Activated T-cell treated with anti-CD3 and anti-CD28 coated beads, Interleukin-2, amount 50 U/mL, for 1 hour (primary cell): ENCODE measurements at places on chromosomes 1 and 21.

GRCh38 chr1:195754874-195755273, 853.4 kb downstream of the KCNT2 start:
- DNase-seq, result no peak

- no peak for DNase-seq
These were observed 15.7 kb upstream of the EDEM3 start for GRCh38 chr1:184770181-184770979.

DNA sequence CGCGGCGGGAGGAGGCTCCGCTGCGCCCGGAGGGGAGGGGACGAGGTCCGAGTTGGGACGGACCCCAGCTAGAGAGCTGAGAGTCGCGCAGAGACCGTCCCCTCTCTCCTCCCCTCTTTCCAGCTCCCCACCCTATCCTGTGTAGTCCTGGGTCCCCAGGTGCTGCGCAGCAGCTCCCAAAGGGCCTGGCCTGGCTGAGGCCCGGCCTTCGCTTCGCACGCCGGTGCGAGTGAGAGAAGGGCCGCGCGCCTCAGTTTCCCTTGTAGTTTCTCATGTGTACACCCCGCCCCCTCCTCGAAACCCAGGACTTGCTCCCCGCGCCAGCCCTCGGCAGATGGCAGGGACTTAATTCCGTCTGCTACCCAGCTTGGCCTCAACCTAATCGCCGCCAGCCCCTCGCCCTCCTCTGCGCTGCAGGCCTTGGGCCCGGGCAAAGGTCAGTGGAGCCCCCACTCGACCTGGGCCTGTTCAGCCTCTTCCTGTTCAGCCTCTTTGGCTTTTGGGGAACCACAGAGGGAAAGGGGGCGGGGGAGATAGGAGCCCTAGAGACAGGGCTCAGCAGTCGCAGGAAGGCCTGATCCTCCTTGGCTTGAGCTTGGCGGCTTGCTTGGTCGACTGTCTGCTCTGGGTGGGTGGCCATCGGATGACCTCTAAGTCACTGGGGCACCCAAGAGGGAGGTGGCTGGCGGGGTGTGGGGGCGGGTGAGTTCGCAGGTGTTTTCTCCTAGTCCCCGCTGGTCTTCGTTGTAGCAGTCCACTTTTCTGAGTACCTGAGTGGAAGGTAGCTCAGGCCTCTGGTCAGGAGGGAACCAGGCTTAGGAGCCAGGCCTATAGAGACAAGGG, 1.0 kb downstream of the ZNF687 start:
- DNase-seq, result no peak

DNA sequence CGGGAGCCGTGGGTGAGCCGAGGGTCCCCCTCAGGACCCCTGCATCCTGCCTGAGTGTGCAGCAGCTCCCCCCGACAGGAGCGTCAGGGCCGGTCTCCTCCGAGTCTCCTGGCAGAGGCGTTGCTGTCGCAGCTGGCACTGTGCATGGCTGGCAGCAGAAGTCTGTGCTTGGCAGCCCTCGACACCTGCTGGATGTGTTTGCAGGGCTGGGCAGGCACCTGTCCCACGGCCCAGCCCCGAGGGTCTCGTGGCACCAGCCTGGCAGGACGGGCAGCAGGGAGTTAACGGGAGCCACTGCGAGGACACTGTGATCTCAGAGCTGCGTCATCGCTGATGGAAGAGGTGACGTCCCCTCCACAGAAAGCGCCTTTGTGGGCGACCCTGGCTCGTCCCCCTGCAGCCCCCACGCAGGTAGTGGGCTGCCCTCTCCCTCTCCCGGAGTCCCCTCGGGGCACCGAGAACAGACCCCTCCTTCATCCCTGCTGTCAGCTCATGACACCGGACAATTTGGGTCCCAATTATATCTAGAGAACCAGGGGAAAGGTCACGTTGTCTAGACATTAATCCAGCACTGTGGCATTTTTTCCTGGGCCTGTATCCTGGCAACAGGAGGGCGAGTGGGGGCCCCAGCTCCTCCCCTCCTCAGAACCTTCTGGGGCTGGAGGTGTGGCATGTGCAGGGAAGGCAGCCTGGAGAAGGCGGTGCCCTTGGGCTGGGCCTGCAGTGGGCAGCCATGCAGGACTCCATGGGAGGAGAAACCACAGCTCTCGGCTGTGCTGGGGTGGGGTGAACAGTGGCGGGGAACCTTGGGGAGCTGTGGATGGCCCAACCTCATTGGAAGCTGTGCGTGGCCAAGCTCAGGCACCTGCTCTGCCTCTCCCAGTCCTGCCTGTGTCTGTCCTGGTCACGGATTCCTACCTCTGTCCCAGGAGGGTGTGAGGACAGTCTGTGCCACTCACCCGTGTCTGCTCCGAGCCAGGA, 15.4 kb downstream of the COL18A1 start:
- no peak for DNase-seq

DNA sequence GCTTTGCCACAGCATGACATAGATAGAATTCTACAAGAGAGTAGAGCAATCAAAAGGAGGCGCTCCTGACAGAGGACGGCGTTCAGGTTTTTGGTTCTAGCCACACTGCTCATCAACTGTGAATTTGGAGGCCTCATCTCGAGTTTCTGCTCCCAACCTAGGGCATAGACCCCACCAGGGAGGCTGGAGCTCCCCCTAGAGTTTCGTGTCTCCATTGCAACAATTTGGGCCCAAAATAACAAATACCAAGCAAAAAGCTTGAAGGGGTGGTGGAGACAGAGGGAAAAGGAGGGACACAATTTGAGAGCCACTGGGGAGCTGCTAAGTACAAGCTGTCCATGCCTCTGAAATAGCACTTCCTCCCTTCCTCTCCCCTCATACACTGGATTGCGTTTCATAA, 297.0 kb downstream of the GPATCH2 start:
- DNase-seq, result no peak

- DNase-seq, result no peak
These were observed 73.0 kb downstream of the HS2ST1 start for GRCh38 chr1:86987446-86987845.
